Stimulated activated CD8-positive, alpha-beta memory T cell treated with anti-CD3 and anti-CD28 coated beads, Interleukin-12 subunit alpha, Interleukin-12 subunit beta, amount 100 ng/mL, for 1 hour (primary cell): ENCODE measurements at places on chromosomes 11 and 22.

DNA sequence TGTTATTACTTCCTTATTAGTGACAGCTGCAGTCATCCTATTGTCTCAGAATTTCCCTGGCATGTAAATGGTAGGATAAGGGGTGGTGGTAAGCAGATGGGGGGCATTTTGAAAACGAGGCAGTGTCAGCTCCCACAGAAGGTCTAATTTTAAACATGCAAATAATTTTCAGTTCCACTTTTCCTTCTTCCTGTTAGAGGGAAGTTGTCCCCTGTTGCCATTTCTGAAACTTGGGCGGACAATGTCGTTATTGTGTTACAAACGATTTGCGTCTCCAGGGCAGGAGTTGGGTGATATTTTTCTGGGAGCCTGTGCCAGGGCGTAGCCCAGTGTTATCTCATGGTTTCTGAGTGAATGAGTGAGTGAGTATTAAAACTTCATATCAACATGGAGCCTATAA lies 7.4 kb downstream of the PTPRJ start:
- DNase-seq: no peak

DNA sequence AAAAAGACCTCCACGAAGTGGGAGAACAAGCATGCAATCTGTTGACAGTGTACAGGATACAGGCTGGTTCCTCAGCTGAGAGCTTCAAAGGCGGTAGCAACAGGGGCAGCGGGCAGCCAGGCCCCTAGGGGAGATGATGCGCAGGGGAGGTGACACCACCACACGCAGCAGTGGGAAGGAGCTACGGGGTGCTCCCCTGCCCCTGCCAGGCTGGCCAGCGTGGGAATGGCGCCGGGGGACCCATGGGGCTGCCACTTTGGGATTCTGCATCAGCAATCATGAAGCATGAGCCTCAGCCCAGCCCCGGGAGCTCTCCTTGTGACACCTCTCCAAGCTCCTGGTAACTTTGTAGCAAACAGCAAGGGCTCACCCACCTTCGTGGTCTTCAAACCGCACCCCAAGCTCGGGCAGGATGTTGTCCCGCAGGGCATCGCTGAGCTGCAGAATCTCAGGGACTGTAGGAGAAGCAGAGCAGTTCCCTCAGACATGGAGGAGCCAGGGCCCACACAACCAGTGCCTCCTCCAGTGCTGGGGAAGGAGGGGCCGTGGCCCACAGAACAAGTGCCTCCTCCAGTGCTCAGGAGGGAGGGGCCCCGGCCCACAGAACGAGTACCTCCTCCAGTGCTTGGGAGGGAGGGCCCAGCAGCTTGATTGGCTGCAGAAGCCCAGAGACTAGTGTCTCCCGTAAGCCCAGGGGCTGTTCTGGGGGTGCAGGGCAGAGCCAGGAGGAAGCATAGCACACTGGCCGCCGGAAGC lies 14.6 kb upstream of the NAP1L4 start:
- peak; percentile 43 for DNase-seq

DNA sequence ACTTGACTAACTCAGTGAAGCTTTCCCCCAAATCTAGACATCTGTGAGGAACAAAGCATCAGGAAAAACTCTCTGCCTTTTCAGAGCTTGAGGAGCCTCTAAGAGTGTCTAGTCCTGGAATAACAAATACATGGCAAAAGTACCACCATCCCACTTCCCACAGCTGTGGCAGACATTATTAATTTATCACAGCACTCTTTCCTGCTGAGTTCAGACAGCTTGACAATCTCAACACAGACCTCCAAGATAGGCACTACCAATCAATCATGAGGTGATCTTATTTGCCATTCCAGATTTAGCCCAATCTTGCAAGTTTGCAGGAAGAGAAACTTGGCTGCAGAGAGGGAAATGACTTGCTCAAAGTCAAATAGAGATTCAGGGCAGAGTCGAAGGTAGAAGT lies 202.8 kb downstream of the MN1 start:
- DNase-seq: no peak

- no peak for DNase-seq
Observed at GRCh38 chr11:96748639-96749370, 359.0 kb downstream of the JRKL start.

DNA sequence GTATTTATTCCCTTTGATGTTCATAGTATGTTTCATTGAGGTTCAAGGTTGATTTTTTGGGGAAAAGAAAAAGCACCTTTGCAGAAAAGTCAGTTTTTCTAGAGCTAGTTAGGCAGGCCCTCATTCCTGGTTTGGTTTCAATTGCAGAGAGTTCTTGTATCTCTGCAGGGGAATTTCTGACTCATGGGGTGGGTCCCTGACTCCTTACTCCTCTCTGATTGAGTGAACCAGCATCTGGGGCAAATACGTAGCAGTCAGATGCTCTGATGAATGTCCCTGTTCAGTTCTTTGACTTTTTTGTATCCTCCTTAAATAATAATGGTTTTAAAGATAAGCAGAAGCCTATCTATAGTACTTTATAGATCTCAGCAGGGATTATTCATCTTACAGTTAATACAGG lies 7.7 kb upstream of the NCR3LG1 start:
- DNase-seq: no peak

DNA sequence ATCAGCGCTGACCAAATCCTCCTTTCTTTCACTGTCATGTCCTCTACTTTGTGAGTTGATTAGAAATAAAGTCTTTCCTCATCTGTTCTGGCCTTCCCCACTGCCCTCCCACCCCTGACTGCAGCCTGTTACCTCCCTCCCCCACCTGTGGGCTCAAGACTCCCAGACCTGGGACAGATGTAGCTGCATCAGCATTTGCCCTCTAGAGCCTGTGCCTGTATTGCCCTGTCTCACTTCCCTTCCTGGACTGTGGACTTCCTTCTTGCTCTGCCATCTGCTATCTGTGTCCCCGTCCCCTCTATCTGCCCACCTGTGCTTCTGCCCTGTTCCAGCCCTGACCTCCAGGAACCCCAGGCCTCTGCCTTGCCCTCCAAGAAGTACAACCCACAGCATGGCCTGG lies 122.5 kb downstream of the GALNT18 start:
- DNase-seq: no peak

DNA sequence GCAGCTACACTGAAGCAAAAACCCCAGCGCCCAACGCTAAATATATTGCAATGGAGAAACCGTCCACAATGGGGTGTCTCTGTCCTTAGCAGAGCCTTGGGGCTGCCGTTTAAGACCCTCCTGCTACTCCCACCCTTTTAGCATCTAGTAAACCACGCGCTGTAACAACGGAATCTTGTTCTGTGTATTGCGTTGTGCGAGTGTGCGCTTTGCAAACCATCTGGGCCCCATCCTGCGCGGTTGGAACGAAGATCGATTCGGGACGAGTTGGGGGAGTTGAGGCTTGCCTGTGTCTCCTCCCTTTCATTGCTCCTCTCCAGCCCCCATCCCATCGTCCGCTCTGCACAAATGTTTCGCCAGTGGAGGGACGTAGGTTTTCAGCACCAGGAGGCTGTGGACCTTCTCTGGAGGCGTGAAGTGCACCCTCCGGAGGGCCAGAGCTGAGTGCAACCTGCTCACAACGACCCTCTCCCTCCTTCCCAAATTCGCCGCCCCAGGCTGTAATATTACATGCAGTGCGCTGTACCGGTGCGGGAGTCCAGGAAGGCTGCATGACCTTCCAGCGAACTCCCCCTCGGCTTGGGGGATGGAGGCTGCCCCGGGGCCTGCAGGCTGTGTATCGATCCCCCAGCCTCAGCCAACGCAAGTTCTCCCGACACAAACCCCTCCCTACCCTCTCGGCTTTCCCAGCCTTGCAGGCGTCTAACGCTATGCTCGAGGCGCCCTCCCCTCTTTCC lies 1.6 kb upstream of the KMT2A start:
- DNase-seq: no peak

GRCh38 chr22:44448271-44448830 lies 49.7 kb downstream of the RTL6 start:
- no peak for DNase-seq

GRCh38 chr11:94150704-94151685 lies 22.4 kb downstream of the PANX1 start:
- DNase-seq: no peak

GRCh38 chr22:16818538-16818937 lies 6.7 kb downstream of the XKR3 start:
- no peak for DNase-seq

GRCh38 chr22:37740455-37741311 lies 43.8 kb downstream of the TRIOBP start:
- no peak for DNase-seq

DNA sequence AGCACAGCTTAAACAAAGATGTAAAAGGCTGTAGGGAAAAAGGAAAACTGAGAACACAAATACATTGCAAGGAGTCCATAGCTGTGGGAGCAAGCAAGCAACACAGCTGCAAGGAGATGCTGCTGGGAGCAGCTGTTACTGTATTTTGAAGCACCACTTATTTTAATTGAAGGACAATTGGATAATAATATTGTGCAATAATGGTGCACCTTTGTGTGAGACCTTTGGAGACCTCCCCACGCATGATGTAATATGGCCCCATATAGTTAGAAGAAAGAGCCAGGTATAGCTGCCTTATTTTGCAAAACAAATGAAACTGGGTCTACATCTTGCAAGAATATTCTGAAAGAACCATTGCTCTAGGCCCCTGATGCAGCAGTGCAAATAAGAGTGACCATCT lies 191.1 kb upstream of the KIRREL3 start:
- no peak for DNase-seq

DNA sequence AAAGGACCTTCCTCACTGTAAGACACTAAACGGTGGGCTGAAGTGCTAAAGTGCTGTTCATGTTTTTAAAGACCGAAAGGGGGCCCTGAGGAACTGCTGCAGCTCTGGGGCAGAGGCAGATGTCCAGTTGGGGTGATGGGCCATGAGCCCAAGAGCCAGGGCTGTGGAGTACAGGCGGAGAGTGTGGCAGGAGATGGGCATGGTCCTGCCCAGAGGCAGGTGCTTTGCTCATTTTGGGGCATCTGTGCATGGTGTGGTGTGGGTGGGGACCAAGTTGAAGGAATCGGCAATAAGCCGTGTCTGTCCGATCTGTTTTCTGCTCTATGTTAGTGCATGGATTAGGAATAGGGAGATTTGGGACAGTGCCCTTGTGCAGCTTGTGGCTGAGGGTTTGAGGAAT lies 258.3 kb downstream of the NTM start:
- no peak for DNase-seq

DNA sequence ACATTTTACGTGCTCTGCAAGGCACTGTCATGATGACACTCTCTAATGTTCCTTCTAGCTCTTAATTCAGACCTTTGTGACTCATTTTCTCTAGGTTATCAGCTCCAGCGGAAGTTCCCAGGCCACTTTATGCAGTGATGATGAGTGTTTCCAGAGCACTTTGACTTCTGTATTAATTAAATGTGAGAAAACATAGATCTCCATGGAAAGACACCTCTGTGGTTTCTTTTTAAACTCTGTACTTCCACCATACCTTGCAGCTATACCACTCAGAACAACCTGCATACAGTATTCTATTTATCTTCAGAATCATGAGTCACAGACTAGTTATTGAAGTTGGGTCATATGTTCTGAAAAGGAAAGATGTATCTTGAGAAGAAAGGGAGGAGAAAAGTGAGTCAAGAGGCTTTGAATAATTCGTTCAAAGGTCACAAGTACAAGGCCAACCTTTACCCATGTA lies 175.6 kb upstream of the TENM4 start:
- no peak for DNase-seq

GRCh38 chr11:120752668-120753067 lies 241.1 kb downstream of the GRIK4 start:
- no peak for DNase-seq

GRCh38 chr11:41246399-41246745 lies 213.1 kb downstream of the LRRC4C start:
- no peak for DNase-seq
